ENCODE measurements at places on chromosomes 3 and 15. TPM values are rescaled to one million over a fixed set of nuclear protein-coding genes. Genes with fewer than 3 reads are reported as not detected.

NR2F2 gene
- total RNA-seq = 107 TPM

DNA sequence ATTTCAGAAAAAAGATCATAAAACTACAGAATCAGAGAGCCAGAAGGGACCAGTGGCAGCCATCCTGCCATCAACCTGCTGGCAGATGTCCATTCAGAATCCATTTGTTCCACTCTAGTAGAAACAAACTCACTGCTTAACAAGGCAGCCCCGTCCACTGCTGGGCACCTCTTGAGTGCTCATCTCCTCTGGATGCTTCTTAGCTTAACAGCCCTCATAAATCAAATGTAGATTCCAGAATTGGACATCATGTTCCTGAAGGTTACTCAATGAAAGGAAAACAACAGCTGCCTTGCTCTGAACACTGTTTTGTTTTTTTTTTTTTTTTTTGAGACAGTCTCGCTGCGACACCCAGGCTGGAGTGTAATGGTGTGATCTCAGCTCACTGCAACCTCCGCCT, 37.3 kb downstream of the ABCC5 start:
- no peak for DNase-seq

TM4SF18 gene
- 89.4 TPM for total RNA-seq

LYZL4 gene
- total RNA-seq = not detected

GRCh38 chr15:100193277-100193860, 148.4 kb downstream of the ADAMTS17 start:
- peak; percentile 54 for DNase-seq

ZNF619 gene
- 12.8 TPM for total RNA-seq

NGRN gene
- total RNA-seq = 46.8 TPM
